ENCODE measurements at places on chromosomes 13 and 19. TPM values are rescaled to one million over a fixed set of nuclear protein-coding genes. Genes with fewer than 3 reads are reported as not detected.

DNA sequence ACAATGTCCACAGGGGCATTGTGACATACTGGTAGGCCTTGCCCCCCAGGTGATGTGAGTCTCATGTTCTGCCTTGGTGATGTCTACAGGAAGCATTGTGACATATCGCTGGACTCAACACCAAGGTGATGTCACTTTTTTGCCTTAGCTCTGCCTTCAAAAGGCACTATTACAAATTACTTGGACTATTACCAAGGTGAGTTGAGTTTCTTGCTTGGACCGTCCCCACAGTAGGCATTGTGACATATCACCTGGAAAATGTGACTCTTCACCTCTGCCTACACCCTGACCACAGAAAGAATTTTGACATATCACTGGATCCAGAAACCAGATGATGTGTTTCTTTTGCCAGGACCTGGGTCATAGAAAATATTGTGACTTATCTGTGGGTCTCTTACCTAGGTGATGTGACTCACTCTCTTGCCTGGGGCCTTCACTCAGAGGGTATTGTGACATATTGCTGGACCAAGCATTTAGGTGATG, 60.6 kb upstream of the ZNF724 start:
- ATAC-seq, result no peak

AMER2 gene
- 0.04 TPM for total RNA-seq

DNA sequence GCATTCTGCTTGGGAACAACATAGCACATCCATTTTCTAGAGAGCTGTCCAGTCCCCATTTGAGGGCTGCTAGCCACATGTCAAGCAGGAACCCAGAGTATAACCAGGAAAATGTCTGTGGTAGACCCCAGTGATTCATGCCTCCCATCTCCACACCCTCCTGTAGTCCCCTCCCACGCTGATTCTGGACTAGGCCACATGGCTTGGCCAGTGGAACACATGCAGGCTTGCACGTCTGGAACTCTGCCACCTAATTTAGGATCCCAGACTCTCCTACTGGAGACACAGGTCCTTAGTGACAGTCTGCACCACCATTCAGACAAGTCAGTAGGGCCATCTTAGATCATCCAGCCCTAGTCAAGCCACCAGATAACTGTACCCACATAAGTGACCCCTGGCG, 149.8 kb downstream of the ZIC5 start:
- no peak for ATAC-seq

FFAR1 gene
- not detected for total RNA-seq

- peak; percentile 98 for ATAC-seq
These were observed at the start of gene CCNE1 for GRCh38 chr19:29811125-29812079. Gene CCNE1 (plus strand): TSS chr19:29811991. CDS start chr19:29812556, 565 bp downstream.

NANOS3 gene
- total RNA-seq, result 1.1 TPM

- peak; percentile 48 for ATAC-seq
These were observed 20.0 kb downstream of the TICAM1 start for GRCh38 chr19:4811328-4812131.

MCF2L gene
- 25.0 TPM for total RNA-seq

- no peak for ATAC-seq
These were observed 258.2 kb downstream of the TDRD3 start for GRCh38 chr13:60655256-60655655.

- no peak for ATAC-seq
These were observed 41.9 kb upstream of the ZNF536 start for GRCh38 chr19:30330266-30330665.

GRCh38 chr19:58531034-58531840, 11.6 kb upstream of the ZBTB45 start:
- no peak for ATAC-seq

NLRP7 gene
- not detected for total RNA-seq

GRCh38 chr13:21949818-21950429, 279.1 kb downstream of the FGF9 start:
- ATAC-seq, result no peak

DNA sequence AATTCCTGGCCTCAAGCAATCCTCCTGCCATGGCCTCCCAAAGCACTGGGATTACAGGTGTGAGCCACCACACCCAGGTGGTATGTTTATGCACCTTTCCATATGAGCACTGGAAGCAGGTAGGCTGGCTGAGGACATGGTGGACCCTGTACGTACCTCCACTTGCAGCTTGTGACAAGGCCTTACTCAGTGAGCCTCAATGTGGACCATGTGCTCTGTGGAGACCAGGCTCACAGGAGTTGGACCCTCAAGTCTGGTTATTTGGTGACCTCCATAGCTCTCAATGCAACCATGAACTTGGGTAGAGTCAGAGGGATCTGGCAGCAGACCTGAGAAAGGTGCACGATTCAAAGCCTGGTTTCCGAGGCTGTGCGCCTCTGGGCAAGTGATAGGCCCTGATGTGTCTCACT, 5.5 kb downstream of the ACP4 start:
- ATAC-seq, result no peak

DNA sequence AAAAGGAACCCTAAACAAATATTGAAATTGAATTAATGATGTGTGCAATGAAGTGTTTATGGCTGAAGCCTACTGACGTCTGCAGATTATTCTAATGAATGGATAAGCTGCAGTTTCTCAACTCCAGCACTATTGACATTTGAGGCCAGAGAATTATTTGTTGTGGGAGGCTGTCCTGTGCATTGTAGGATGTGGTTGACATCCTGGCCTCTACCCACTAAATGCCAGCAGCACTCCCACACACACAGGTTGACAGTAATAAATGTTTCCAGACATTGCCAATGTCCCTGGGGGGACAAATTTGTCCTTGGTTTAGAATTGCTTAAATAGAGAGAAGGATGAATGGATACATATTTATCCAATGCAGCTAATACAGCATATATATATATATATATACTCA, 19.2 kb upstream of the MYH14 start:
- no peak for ATAC-seq

GRCh38 chr19:42528354-42529247, at the start of gene CEACAM1:
Gene CEACAM1 (minus strand): TSS chr19:42528481. CDS start chr19:42528374, 107 bp downstream.
- no peak for ATAC-seq

DNA sequence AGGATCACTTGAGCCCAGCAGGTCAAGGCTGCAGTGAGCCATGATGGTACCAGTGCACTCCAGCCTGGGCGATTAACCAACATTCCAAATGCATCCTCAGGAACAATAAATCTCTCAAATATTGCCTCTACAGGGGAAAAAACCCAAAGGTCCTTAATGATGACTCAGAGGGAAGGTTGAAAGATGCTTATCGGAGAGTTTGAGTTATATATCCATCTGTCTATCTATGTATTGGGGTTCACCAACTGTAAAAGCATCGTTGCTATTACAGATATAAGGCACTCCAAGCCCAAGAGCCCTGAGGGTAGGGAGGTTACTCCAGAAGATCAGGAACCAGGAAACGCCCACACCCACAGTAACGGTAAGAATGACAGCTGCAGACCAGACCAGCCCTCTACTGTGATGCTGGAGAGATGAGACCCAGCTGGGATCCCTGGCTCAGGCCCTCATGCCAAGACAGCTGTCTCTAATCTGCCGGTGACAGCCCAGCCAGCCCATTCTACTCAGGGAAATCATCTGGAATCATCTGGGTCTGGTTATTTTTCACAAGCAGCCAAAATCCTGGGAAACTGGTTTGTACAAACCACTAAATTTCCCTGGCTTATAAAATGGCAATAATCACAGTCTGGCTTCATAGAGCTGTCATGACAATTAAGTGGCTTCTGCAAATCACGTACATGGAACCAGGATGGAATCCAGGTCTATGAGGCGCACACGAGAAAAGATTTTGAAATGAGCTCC, 23.8 kb downstream of the TEX101 start:
- peak; percentile 93 for ATAC-seq

GRCh38 chr19:34128558-34129250, 43.6 kb upstream of the LSM14A start:
- ATAC-seq, result no peak

DNA sequence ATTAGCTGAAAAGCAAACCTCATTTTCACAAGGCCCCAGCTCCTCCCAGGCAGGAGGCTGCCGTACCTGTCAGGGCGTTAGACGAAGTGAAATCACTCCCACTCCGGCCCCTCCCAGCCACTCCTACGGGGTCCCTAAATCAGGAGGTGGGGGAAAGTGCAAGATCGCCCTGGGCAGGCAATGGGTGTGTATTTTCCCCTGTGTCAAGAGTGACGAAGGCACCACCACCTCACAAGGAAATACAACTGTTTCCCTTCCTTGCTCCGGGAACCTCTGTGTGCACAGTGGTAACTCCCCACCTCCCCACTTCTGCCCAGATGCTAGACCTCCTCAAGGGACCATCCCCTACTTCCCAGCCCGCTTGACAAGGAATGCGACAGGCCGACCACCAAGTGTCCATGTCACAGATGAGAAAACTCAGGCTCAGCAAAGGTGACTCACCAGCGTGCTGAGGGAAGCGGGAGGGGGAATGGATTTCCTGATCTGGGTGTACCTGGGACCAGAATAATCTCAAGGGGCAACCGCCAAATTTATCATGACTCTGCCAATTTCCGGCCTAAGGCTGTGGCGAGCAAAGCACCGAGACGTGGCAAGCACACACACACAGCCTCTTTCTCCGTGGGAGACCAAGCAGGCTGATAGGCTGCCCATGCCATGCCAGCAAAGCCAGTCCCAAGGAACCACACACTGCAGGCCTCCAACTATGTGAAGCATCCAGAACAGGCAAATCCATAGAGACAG, 7.3 kb downstream of the PPP6R1 start:
- ATAC-seq, result no peak

SLC1A6 gene
- not detected for total RNA-seq

DNA sequence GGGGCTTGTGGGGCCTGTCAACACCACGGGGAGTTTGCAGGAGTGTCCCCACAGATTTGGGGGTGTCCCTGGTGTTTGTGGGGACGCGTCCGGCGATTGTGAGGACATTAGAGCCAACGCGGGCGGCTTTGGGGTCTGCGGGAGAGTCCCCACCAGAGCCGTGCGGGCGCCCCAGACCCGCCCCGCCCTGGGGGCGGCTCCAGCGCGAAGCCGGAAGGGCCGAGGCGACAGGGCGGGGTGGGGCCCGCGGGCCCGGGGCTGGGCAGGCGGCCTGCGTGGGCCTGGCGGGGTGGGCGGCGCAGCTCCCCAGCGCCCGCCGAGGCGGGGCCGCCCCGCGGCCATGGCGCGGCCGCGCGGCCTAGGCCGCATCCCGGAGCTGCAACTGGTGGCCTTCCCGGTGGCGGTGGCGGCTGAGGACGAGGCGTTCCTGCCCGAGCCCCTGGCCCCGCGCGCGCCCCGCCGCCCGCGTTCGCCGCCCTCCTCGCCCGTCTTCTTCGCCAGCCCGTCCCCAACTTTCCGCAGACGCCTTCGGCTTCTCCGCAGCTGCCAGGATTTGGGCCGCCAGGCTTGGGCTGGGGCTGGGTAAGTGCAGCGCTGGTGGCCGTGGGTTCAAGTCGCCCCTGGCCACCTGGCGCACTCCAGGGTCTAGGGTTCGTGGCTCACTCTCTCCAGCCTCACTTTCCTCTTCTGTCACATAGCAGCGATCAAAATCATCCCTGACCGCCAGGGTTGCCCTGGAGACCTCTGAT, 10.3 kb downstream of the PDE4A start:
- ATAC-seq, result peak; percentile 89

- no peak for ATAC-seq
These were observed 370.3 kb downstream of the ZNF536 start for GRCh38 chr19:30742406-30742938.

- no peak for ATAC-seq
These were observed 39.7 kb upstream of the RNF113B start for GRCh38 chr13:98216711-98217285.

KMT2B gene
- 17.6 TPM for total RNA-seq

GRCh38 chr19:39362682-39363657, 20.7 kb downstream of the SAMD4B start:
- ATAC-seq, result peak; percentile 82

- no peak for ATAC-seq
These were observed 23.7 kb upstream of the CERS4 start for GRCh38 chr19:8185343-8186068.

FREM2 gene
- 0.19 TPM for total RNA-seq

ARL11 gene
- 0.94 TPM for total RNA-seq

ISYNA1 gene
- 23.3 TPM for total RNA-seq

DNA sequence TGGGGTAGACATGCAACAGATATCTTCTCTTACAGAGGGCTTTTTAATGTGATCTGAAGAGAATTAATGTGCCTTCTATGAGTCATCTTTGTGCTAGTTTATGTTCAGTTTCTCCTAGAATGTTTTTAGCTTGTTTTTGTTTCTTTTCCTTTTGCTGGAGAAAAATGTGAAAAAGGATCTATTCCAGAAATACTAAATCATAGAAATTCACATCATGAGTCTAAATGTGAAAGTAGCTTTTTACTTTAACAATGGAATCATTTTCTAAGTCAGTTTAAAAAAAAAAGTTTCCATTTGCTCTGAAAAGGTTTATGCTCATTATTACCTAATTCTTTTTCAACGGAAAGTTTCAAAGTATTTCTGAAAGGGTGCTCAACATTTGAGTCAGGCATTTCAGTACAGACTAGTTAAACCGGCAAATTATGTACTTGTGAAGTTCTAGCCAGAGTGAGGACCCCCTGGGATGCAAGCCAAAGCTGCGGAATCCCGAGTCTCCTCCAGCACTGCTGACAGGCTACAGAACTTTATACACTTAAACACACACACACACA, 72.9 kb downstream of the SPATA13 start:
- no peak for ATAC-seq

DNA sequence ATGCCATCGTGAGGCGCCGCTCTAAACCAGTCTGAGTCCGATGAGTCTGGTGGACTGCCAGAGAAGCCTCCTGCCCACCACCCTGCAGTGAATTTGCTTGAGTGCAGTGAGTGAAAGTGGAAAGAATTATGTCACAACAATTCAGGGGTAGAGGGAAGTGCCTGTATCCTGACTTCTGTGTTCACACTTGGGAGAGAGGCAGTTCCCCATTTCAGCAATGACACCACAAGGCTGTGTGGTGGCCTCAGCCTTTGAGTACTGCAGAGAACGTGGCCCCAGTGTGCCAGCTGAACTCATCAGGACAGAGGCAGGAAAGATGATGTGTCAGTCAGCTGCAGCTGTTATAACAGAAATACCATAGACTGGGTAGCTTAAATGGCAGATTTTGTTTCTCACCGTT, 155.6 kb downstream of the COG6 start:
- ATAC-seq, result no peak

GRCh38 chr13:37995092-37995491, 125.5 kb upstream of the TRPC4 start:
- ATAC-seq, result no peak

- ATAC-seq, result no peak
These were observed 97.5 kb downstream of the INSR start for GRCh38 chr19:7196763-7197118.

DNA sequence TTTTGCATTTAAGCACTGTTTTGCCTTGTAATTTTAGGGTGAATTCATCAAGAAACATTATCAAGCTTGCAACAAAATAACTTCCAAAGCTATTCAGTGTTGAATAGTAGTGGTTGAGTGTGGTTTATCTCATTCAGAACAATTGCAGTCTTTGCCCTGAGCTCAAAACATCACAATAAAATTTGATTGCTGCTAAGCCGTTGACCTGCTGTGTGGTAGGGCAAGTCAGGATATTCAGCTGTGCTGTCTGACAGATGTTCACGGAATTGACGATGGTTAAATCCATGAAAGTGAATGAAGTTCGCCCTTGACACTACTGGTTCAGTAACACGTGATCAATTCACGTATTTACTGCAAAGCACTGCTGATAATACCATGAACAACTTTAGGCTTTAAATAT, 66.9 kb downstream of the GJA3 start:
- no peak for ATAC-seq

PET100 gene
- 26.8 TPM for total RNA-seq
